ENCODE measurements at places on chromosomes 5 and 9.

- no peak for DNase-seq
These were observed 111.4 kb downstream of the LHX2 start for GRCh38 chr9:124122813-124123462.

- no peak for DNase-seq
These were observed 90.1 kb downstream of the SNCAIP start for GRCh38 chr5:122401976-122402725.

GRCh38 chr9:4196376-4196775 is 103.5 kb downstream of the GLIS3 start:
- no peak for DNase-seq

- DNase-seq: no peak
These were observed 14.1 kb downstream of the UGT3A2 start for GRCh38 chr5:36052538-36052937.

DNA sequence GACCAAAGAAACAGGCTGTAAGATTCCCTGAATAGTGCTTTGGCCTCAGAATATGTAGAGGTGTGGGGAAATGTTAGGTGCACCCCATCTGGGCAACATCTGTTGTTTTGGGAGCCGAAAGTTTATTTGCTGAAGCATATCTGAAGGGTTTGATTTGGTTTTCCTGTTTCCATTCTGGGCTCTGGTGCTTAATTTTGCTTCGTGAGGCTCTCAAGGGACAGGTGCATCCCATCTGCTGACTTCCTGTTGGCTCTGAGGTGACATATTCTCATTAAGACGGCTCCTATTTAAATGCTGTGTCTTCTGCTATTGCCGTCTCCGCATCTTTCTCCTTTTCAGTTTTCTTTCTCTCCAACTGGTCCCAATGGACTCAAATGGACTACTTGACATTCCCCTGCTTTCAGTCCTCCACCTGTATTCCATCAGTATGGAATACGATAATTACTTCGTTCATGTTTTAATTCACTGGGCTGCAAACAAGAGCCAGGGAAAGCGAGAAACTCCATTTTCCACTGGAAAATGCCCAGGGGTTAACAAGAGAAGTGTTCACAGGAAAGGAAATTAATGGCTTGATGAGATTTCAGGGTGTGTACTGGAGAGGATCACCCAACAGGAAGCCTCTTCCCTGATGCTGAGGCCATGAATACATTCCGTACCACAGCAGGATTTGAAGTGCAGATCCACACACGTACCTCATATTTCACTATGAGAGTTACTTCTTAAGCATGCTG is 104.0 kb downstream of the MTX3 start:
- no peak for DNase-seq

GRCh38 chr9:76336027-76336426 is 58.2 kb downstream of the RFK start:
- DNase-seq: no peak

DNA sequence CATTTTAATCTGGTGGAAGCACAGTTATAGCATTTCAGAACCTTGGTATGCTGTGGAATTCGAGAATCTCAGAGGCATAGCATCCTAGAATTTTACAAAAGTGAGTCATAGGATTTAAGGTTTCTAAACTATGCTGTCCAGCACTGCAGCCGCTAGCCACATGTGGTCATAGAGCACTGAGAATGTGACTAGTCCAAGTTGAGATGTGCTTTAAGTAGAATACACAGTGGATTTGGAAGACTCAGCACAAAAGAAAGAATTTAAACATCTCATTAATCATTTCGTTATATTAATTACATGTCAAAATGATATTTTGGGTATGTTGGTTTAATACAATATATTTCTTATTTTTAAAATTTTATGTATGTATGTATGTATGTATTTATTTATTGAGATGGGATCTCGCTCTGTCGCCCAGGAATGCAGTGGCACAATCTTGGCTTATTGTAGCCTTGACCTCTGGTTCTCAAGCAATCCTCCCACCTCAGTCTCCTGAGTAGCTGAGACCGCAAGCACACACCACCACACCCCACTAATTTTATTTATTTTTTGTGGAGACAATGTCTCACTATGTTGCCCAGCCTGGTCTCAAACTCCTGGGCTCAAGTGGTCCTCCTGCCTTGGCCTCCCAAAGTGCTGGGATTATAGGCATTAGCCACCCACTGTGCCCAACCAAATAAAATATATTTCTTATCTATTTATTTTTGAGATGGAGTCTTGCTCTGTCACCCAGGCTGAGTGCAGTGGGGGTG is 20.4 kb upstream of the RPS14 start:
- DNase-seq: no peak

- no peak for DNase-seq
These were observed 50.9 kb downstream of the C9orf85 start for GRCh38 chr9:71962328-71962727.

DNA sequence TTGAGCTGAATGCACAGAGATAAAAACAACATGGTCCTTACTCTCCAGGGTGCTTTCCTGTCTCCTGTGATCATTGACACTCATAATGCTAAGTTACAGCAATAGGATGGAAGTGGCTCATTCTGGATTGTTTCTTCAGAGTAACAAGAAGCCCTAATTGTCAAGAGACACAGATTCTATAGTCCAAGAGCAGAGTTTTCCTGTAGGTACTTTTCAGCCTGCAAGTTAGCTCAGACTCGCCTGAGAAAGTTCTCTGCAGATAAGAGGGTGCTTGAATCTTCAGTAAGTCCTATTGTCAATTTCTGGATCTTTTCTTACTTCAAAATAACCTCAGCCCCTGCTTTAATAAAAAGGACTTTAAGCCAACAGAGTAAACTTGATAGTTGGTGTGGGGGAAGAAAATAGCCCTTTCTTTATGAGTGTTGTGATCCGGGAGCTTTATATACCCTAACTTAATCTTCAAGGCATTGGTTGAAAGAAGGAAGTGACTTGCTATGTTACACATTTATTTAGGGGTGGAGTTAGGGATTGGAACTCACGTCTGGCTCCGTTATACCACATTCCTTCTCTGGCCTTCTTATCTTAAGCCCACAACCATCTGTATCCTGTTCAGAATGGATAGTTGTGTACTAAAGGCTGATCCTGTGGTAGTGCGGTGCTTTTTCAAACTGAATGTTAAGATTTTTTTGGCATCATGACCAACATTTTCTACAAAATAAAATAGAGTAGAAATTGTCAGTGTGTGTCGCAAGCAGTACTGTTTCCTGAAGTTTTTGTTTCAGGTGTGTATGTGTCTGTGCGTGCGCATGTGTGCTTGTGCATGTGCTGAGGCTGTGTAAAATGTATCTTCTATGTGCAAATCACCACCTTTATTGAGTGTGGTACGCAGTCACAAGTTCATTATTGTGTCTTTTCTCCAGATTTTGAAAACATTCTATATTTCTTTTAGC is 173.9 kb downstream of the WDR70 start:
- DNase-seq: no peak

- no peak for DNase-seq
These were observed 2.4 kb upstream of the OR1L3 start for GRCh38 chr9:122672481-122672880.

- no peak for DNase-seq
These were observed 49.8 kb upstream of the TESK1 start for GRCh38 chr9:35555246-35555701.

- DNase-seq: no peak
These were observed 4.4 kb downstream of the CRB2 start for GRCh38 chr9:123360161-123361085.

DNA sequence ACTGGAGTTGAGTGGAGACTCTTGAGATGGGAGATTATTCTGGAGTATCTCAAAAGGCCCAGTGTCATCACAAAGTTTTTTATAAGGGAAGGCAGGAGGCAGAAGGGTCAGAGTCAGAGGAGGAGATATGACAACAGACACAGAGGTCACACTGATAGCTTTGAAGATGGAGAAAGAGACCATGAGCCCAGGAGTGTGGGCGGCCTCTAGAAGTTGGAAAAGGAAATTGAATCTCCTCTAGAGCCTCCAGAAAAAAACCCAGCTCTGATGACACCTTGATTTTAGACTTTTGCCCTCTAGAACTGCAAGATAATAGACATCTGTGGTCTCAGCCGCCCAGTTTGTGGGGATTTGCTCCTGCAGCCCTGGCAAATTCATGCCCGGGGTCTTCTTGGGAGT is 64.8 kb upstream of the SPTLC1 start:
- peak; percentile 84 for DNase-seq

All from inflammatory macrophage treated with lipopolysaccharide for 4 hours (primary cell).